ENCODE measurements at places on chromosomes 4 and X. TPM values are rescaled to one million over a fixed set of nuclear protein-coding genes. Genes with fewer than 3 reads are reported as not detected.

The NPY2R gene
- not detected for total RNA-seq

The SLC25A14 gene
- total RNA-seq, result 11.0 TPM

The HPGDS gene
- not detected for total RNA-seq

The CENPVL1 gene
- not detected for total RNA-seq

The CFAP299 gene
- total RNA-seq, result not detected

The ARHGAP24 gene
- 13.0 TPM for total RNA-seq

The GAB3 gene
- 0.04 TPM for total RNA-seq

The MID1 gene
- 12.8 TPM for total RNA-seq

The TMPRSS11F gene
- total RNA-seq, result not detected

The NSUN7 gene
- total RNA-seq, result not detected

The SLC25A6 gene
- total RNA-seq, result 216 TPM

The TEX11 gene
- not detected for total RNA-seq

The DDIT4L gene
- 0.03 TPM for total RNA-seq

The NUDT9 gene
- 8.9 TPM for total RNA-seq

The VCX gene
- 20.5 TPM for total RNA-seq

The CCDC120 gene
- 0.48 TPM for total RNA-seq

The TBC1D8B gene
- 0.56 TPM for total RNA-seq

The HSFX2 gene
- not detected for total RNA-seq
